ENCODE measurements at places on chromosomes 7 and 10.

- DNase-seq = no peak
Observed at GRCh38 chr10:120495226-120496009, 38.4 kb downstream of the PLPP4 start.

- no peak for DNase-seq
Observed at GRCh38 chr7:45190406-45191165, 33.0 kb downstream of the RAMP3 start.

DNA sequence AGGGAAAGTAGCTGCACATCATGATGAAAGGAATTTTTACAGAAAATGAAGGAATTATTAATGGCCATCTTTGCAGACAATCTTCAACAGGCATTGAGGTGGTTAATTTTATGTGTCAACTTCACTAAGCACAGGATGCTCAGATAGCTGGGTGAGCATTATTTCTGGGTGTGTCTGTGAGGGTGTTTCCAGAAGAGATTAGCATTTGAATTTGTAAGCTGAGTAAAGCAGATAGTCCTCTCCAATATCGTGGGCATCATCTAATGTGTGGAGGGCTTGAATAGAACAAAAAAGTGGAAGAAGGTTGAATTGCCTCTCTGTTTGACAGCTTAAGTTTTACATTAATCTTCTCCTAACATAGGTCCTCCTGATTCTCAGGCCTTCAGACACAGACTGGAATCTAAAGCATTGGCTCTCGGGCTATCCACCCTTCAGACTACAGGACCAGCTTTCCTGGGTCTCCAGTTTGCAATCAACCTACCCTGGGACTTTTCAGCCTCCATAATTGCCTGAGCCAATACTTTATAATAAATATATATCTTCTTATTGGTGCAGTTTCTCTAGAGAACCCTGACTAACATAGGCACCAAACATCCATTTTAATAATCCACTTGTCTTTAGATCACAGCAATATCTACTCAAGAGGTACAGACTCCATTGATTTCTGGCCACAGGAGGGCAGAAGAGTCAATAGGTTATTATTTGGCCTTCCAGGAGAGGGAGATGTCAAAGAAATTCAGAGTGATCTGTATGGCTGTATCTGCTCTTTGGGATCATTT, 10.5 kb upstream of the CRPPA start:
- DNase-seq = no peak

DNA sequence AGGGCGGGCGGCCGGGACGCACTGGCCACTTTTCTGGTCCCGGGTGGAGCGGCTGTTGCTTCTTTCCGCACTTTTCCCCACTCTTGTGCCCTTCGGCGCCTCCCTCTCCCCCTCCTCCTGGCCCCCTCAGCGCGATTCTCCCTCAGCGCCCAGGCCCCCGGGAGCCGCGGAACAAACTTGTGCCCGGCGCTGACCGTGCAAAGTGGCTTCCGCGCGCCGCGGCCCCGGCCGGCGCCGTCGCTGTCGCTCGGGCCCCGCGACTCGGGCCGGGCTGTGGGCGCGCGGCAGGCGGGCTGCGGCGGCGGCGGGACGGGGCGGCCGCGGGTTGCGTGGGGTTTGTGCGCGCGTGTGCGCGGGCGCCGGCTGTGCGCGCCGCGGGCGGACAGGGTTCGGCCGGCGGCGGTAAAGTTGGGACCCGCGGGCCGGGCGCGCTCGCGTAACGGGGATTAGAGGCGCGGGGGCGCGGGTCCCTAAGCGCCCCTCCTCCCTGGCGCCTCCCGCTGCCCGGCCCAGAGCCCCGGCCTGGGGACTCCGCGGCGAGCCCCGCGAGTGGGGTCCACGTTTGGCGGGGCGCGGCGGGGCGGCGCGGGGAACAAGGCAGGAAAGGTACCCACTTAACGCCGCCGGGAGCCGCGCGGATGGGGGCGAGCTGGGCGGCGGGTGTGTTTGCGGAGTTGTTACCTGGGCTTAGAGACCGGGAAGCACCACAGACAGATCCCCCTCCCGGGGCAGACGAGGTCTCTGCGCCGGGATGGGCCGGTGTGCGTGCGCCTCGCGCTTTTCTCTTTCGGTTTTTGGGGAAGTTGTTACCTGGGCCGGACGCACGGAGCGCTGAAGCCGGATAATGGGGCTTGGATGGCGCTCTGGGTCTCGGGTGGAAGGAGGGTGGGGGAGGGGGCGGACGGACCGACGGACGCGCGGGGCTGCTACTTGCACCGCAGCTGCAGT, 860 bp downstream of the ZEB1 start:
- DNase-seq = no peak

GRCh38 chr10:48801001-48801421, 116.3 kb downstream of the WDFY4 start:
- DNase-seq = no peak

DNA sequence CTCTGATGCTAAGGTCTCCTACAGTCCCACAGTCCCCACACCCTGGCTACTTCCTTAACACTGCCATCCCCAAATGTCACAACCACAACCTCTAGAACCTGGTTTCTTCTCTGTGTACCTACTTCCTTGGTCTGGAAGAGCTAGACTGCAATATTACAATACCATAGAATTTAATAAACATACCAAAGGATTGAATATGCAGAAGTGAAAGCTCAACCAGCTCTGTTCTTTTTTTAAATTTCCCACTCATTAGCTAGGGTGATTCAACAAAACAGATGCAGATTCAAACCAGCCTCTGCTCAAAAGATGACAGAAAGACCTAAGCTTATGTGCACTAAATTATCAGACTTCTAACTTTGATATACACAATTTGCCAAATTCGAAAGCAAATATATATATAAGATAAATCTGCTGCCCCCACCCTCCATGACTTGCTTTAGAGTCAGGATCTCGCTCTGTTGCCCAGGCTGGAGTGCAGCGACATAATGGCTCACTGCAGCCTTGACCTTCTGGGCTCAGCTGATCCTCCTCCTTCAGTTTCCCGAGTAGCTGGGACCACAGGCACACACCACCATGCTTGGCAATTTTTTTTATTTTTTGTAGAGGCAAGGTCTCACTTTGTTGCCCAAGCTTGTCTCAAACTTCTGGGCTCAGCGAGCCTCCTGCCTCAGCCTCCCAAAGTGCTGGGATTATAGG, 212.6 kb downstream of the CHCHD3 start:
- DNase-seq = no peak
